ENCODE measurements at places on chromosomes 1 and 21.

- no peak for DNase-seq
Measured at GRCh38 chr1:206498685-206499084, 8.6 kb upstream of the RASSF5 start.

- DNase-seq: no peak
Measured at GRCh38 chr1:197618061-197618460, 157.2 kb downstream of the DENND1B start.

- peak; percentile 41 for DNase-seq
Measured at GRCh38 chr1:93552741-93553455, 105.0 kb downstream of the FNBP1L start.

GRCh38 chr1:68217060-68217554 is 15.2 kb downstream of the WLS start:
- no peak for DNase-seq

- no peak for DNase-seq
Measured at GRCh38 chr1:89911191-89911991, 83.5 kb upstream of the ZNF326 start.

DNA sequence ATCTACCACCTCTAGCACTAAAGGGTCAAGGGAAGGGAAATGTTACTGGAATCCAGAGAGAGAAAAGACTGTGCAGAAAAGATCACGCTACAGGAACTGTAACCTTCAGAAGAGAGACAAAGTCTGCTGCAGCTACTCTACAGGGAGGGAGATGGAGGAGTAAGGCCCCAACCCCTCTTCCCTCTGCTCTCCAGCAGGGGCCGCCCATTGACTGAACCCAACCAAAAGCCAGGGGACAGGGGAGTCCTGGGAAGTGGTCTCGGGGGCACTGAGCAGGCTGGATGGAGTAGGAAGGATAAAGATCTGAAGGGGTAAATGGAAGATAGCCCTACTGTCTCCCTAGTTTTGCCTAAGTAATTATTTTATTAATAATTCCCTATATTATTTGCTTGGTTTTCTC is 72.8 kb upstream of the NR5A2 start:
- DNase-seq: no peak

- peak; percentile 46 for DNase-seq
Measured at GRCh38 chr1:151047925-151048644, 534 bp downstream of the C1orf56 start.

GRCh38 chr1:240820816-240821215 is 208.9 kb upstream of the GREM2 start:
- no peak for DNase-seq

DNA sequence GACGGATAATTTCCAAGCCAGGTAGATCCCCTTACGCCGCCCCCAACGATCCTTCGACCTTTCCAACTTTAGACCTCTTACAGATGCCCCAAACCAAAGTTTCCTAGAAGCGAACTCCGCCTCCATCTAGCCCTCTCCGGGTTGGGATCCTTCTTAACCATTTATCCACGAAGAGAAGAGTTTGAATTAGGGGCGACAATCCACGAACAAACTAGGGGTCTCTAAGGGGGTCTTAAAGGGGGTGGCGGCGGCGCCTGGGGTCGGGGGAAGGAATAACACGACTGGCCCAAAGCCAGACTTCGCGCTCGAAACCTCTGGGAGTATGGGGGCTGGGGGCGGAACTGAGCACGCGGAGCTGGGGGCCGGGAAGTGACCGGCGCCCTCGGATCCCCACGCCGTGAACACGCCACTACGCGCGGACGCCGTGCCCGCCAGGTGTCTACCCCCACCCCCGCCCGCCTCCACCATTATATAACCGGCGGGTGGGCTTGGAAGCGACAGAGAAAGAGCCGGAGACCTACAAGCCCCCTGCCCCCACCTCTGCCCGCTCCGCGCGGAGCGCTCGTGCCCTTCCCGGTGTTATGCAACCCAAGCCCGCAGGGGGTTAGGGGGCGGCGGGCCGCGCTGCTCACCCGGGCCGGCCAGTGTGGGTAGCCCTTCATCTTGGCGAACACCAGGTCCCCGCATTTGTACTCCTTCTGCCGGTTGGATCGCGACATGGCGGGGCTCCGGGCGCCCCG is 594 bp downstream of the HDGF start:
- no peak for DNase-seq
